Hematopoietic multipotent progenitor cell treated with erythropoietin and hydrocortisone succinate and interleukin-3 and kit ligand, for 8 days (in vitro differentiated cells): ENCODE measurements at places on chromosomes 1 and 21.

GRCh38 chr1:35555601-35556477, 1.4 kb downstream of the KIAA0319L start:
- DNase-seq: no peak

DNA sequence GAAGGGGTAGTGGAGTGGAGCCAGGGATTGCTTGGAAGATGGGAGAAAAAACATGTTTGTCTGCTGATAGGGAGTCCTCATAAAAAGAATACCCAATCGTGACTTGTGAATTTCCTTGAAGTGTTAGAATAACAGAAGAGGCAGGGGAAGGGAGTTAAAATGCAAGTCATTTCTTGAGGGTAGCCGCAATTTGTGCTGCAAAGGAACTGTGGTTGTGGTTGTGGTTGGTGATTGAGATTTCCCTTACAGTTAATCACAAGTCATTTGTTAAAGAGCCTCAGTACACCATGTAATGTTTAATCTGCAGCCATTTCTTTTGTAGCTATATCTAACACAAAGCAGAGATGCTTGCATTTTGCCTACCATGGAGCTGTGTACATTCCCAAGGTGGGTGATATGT, 38.5 kb upstream of the EGLN1 start:
- peak; percentile 72 for DNase-seq

GRCh38 chr1:220454155-220454777, 73.7 kb upstream of the MARK1 start:
- no peak for DNase-seq

DNA sequence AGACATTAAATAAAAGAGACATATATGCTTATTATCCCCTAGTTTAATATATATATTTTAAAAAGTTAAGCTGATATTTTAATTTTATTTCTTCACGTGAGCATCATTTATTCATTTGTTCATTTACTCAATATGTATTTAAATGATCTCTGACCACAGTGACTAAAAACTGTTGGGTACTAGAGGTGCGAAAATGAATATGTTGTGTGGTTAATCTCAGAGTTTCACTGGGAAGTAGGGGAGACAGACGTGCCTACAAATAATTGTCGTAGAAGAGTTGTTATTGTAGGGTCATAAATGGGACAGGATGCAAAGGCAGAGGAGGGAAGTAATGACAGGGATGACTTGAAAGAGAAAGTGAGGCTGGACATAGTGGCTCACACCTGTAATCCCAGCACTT, 213.0 kb upstream of the CACYBP start:
- no peak for DNase-seq

DNA sequence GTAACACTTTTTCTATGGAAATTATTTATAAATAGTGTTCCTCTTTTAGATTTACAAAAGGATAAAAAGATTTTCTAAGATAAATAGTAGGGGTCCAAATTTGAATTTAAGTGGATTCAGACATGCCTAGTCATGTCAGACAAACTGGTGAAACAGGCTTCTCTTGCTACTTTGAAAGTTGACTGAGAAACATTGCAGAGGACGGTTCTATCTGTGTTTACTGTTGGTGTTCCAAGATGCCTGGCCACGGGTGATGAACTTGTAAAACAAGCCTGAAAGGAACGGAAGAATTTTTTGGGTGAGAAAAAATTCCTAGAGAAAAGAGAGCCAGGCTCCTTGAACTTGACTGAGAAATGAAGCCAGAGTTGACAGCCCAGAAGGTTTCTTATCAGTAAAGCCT, 2.2 kb downstream of the KRTAP19-1 start:
- no peak for DNase-seq

DNA sequence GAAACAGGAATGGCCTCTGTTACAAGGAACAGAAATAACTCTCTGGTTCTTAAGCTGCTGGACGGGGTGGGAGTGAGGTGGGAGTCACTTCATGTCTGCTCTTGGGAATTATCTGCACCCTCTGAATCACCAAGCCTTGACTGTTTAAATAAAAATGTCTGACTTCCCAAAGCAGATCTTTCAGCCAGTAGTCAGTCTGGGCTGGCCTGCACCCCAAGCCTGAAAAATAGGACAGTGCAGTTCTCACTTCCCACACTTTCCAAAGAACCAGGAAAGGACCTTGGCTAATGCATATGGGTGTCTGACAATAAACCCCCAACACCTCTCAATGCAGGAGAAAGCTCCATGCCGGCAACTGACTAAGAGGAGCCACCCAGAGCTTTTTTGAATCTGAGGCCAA, 796 bp downstream of the S100A7 start:
- no peak for DNase-seq

GRCh38 chr1:225428881-225429455, 1.1 kb upstream of the LBR start:
- DNase-seq: no peak

DNA sequence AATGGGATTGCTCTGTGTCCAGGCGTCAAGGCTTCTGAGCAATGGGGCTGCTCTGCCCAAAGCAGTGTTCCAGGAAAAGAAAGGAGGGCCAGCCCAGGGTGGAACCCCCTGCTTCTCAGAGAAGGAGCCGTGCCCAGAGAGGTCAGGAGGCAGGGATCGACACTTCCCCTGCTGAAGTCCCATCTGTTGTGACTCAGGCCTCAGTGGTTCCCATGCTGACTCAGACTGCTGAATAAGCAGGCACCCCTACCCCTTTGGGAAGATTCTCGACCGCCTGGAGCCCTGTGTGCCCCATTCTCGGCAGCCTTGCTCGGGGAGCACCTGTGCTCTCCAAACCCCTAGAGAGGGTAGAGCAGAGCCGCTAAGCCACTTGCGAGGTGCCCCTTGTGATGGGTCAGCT, 23.9 kb downstream of the PKP1 start:
- DNase-seq: no peak

- DNase-seq: no peak
These were observed 833.0 kb upstream of the ADAMTS5 start for GRCh38 chr21:27799861-27800260.

GRCh38 chr1:205488074-205488723, 16.3 kb upstream of the CDK18 start:
- DNase-seq: peak; percentile 62

- DNase-seq: no peak
These were observed 89.2 kb upstream of the CCDC190 start for GRCh38 chr1:162950187-162950586.

DNA sequence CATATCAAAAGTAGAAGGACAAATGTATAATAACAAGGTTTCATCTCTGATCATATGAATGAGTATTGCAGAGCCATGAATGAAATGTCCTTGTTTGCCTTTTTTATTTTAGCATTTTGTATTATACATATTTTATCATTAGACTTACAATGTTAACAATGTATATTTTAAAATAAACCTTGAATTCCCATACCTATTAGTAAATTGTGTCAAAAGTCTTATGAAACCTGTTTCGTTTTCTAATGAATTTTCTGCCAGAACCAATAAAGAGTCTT, 646 bp downstream of the DNAJB4 start:
- DNase-seq: no peak

GRCh38 chr1:183719289-183719688, 66.2 kb upstream of the APOBEC4 start:
- no peak for DNase-seq

GRCh38 chr21:29321932-29322928, 23.5 kb downstream of the BACH1 start:
- peak; percentile 67 for DNase-seq

DNA sequence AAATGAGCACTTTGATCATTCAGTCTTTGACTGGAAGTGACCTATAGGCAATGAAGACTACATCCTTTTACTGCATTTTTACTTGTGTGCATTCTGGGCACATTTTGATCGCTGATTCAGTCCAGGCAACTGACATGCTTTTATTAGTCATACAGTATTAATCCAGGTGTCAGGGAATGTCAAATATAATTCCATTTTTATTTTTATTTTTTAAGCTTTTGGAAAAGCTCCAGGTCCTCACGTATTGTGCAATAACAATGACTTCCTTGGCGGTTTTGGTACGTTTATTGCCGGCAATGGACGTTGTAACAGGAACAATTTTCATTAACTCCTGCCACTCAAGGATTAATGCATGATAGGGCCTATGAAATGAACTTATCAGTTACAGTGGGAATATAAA, 302.6 kb upstream of the PTBP2 start:
- DNase-seq: no peak

- DNase-seq: no peak
These were observed 23.7 kb downstream of the CLIC6 start for GRCh38 chr21:34692458-34693020.

DNA sequence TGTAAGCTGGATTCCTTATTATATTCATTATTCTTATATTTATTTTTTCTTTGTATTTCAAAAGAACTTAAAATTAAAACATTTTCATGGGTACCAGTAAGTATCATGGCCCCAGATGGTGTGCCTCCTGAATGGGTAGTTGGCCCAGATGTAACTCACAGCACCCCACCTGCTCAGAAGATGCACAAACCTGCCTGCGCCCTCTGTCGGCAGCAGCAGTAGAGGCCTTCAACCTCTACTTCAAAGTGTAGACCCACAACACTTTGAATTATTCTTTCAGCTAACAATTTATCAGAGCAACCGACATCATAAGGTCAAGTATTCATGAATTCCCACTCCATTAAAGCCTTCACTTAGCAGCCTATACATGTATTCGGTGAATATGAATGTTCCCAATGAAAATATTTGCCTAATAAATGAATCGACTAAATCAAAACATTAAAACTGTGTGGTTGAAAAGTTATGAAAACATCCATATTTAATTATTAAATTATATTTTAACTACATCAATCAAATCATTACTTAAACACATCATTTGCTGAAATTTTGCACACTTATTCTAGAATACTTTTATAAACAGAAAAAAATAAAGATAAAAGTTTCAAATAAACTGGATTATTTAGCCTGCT, 25.4 kb downstream of the PIGM start:
- peak; percentile 85 for DNase-seq

DNA sequence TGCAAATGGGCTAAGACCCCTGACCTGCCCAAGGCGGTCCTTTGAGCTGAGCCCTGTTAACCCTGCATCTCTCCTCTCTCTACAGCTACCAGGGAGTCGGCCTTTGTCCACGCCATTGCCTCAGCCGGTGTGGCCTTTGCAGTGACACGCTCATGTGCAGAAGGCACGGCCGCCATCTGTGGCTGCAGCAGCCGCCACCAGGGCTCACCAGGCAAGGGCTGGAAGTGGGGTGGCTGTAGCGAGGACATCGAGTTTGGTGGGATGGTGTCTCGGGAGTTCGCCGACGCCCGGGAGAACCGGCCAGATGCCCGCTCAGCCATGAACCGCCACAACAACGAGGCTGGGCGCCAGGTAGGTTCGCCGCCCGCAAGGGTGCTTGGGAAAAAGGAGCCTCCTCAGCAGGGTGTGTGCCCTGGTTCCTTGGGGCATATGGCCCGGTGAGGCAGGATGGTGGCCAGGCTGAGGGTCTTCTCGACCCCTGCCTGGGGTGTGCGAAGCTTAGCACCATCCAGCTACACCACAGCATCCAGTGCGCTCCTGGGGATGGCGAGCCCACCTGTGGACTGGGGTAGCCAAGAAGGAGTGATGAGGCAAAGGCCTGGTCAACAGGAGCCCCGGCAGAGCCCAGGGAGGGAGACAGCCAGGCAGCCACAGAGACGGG, 31.8 kb upstream of the ARF1 start:
- DNase-seq: no peak

GRCh38 chr1:24411963-24412362, 1.6 kb downstream of the STPG1 start:
- DNase-seq: peak; percentile 59

DNA sequence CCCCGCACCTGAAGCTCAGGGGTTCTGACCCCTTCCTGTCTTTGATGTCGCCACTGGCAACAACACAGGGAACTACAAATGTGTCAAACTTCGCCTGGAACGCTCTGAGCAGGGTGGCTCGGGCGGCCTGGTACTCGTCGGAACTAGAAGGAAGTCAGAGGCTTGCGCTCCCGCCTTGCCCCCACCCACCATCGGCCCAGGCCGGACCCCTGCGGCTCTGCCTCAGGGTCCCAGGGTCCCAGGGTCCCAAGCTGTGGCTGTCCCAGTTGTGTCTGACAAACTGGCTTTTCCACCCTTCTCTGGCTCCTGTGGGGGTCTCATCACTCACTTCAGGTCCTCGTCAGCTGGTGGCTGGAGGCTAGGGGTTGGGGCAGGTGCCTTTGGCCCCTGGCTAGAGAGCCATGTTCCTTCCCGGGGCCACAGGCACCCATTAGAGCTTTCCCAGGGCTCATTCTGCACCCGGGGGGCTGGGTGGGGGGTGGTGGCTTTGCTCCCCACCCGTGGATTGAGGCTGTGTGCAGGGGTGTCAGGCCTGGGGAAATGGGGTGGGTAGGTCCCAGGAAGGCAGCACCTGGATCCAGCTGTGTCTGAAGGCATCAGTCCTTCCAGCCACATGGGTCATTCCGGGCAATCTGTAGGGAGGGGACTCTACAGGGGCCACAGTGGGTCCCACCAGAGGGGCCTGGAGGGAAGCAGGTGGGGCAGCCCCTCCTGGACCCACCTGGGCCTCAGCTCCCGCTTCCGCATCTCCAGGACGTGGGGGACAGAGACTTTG, 8.0 kb upstream of the TMEM52 start:
- DNase-seq: no peak

DNA sequence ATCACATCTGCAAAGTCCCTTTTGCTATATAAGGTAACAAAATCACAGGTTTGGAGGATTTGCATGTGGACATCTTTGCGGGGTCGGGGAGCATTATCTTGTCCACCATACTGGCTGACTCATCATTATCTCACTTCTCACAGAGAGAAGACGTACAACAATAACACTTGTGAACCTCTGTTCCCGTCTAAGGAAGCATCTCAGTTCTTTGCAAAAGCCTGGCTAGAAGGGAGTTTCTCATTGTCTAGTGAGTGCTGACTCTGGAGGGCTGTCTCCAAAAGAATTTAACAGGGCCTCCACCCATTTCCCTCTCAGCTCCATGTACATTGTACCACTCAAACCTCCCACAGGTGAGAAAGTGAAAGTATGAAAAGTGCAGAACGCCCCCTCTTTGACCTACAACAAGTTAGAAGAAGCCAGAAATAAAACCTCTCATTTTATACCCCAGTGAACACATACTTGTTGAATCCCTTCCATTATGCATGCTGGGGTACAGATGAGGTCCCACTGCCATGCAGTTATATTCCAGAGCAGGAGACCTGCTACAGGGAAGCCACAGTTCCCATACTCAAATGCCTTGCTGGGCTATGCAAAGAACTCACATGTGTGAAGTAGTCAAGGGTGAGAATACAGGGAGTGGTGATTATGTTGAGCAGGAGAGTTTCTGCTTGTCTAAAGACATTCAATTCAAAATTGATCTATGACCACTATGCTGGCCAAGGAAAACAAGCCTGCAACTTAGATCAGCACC, 121.7 kb upstream of the PRDX6 start:
- DNase-seq: peak; percentile 77

DNA sequence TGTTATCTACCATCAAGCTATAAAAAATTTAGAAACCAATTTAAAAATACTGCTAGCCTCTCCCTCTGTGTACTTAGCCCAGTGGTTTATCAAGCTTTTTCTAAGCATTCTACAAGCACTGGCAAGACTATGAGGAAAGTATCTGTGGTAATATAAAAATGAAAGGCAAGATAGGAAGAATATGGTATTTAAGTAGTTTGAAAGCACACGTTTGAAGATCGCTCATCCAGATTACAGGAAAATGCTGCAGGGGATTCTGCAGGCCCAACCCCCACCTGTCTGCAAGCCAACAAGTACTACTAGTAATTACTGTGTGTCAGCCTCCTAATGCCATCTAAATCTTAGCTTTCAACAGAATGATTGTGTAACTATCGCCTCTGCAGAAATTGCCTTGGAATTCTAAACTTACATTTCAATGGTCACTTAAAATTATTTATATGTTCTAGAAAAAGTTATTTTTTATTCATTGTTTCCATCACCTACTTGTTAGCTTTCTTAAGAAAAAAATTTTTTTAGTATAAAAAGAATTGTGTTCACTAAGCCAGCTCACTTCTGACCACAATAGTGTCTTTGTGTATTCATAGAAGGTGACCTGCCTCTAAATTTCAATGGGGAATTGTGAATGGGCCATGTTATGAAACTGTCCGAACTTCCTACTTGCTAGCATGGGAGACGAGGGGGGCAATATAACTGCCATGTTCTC, 8.5 kb downstream of the ERRFI1 start:
- DNase-seq: no peak
